Stimulated activated CD8-positive, alpha-beta memory T cell treated with anti-CD3 and anti-CD28 coated beads, Interleukin-12 subunit alpha, Interleukin-12 subunit beta, amount 100 ng/mL, for 1 hour (primary cell): ENCODE measurements at places on chromosomes 1 and 21.

- no peak for DNase-seq
These were observed 49.0 kb downstream of the JAK1 start for GRCh38 chr1:64917328-64917861.

GRCh38 chr1:200962631-200963030, 60.9 kb downstream of the KIF21B start:
- no peak for DNase-seq

DNA sequence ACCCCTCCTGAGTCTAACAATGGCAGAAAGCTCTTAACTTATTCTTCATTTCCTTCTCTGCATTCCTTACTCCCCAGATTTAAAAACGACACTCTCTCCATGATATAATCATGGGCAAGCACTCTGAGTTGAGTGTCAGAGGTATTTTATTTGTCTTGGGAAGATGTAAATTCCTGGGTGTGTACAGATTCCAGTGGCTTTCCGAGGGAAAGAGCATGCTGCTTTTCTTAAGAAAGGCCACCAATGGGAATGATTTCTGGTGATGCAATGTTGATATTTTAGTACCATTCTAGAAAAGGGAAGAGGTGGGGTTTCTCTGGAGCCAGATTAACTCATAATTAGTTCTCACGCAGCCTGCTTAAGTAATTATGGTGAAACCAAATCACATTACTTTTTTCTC, 47.8 kb upstream of the BTG3 start:
- DNase-seq, result no peak

GRCh38 chr1:76862447-76862846, 4.8 kb upstream of the ST6GALNAC5 start:
- no peak for DNase-seq

DNA sequence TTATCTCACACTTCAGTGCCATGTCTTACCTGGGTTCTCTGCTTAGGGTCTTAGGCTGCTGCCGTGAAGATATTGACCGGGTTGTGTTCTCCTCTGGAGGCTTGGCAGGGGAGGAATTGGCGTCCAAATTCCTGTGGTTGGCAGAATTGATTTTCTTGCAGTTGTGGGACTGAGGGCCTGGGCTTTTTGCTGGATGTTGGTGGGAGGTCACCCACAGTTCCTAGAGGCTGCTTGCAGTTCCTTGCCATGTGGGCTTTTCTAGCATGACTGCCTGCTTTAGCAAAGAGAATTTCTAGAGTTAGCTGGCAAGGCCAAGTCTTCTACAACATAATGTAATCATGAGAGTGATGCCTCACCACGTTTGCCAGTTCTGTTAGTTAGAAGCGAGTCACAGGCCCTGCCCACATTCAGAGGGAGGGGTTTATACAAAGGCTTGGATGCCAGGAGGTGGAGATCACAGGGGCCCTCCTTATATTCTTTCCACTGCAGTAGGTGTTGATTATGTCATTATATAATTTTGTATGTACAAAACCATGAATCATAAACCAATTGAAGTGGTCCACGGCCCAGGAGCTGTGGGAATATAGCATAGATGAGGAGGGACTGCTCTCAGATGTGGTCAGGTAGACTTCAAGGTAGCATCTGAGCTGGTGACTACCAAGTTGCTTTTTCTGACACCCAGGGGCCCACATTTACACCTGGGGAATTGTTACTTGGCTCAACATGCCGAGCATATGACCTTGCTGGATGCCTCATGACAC, 6.6 kb downstream of the UBL4B start:
- no peak for DNase-seq
